ENCODE measurements at places on chromosomes 13 and 19.

DNA sequence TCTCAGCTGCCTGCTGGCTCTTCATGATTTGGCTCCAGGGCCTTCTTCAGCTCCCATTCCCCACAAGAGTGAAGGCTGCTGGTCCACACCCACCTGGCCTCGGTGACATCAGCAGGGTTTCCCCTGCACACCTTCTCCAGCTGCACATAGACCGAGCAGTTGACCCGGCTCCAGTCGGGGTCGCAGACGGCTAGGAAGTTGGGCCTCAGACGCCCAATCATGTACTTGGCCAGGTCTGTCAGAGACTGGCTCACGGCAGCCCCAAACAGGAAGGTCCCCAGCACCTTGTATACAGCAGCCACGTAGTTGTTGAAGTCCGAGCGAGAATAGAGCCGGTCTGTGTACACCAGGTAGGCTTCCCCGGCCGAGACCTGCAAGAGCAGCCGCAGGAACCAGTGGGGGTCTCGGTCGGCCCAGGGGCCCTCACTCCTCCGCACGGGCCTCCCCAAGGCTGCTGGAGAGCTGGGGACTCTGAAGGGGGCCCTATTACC, 3.8 kb downstream of the PLPP2 start:
- DNase-seq: no peak

DNA sequence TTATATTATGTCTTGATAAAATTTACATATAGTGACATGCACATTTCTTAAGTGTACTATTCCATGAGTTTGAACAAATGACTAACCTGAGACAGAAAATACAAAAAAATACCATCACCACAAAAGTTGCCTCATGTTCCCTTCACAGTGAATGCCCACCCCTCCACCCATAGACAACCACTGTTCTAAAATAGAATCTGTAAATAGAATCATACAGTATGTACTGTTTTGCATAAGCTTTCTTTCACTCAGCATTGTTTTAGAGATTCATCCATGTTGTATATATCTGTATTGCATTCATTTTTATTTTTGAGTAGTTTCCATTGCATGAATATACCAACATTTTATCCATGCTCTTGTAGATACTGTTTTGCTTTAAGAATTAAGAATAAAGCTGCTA, 23.3 kb upstream of the RBM26 start:
- no peak for DNase-seq

DNA sequence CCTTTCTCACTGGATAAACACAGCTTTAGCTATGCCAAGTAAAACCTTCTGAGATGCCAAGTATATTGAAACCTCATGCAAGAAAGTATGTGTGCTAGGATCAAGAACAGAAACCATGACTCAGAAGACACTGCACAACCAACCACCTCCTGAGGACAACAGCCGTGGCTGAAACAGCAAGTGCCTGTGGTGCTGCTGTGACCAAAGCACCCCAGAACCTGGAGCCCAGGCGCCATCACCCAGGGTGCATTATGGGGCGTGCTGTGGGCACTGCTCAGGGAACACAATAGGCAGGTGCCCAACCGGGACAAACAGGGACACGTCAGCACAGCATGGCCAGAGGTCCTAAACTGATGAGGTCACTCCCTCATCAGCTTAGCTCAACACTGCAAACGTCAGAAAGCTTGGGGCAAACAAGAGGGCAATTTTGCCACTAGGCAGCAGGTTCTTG, 101.3 kb upstream of the SLC15A1 start:
- no peak for DNase-seq

DNA sequence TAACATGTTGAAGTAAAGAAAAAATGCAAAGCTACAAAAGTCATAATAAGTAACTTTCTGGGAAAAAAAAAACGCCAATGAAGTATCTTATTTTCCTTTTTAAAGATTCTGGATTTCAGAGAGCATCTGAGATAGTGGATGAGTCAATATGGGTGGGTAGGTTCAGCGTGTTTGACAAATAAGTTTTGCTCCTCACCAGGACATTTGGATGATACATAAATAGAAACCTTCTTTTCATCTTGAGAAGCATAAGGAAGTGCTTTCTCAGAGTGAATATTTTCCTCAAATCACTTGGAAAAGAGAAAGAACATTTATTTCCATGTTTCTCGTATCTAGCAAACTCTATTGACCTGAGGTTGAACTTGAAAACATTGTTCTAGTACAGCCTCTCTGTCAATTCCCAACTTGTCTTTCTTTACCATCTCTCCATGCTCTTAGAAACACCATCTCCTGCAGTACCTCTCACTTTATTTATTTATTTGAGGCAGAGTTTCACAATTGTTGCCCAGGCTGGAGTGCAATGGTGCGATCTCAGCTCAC, 463.2 kb downstream of the KLF5 start:
- DNase-seq: no peak

- no peak for DNase-seq
These were observed 11.7 kb downstream of the UGGT2 start for GRCh38 chr13:96041326-96042110.

DNA sequence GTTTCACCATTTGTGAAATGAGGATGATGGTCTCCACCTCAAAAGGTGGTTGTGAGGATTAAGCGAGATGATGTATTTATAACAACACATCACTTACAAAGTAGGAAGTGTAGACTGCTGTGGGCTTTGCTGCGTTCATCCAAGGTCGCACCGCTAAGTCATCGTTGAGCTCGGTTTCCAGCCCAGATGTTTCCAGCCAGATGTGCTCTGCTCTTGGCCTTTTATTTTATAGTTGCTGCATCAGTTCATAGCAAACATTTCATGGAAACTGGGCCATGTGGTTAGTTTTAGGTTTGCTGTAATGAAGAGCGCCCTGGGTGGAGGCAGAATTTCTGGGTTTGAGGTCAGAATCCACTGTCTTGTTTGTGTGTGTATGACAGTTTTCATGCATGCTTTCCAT, 76.5 kb upstream of the RNF113B start:
- no peak for DNase-seq

- no peak for DNase-seq
These were observed 12.9 kb upstream of the LRRC4B start for GRCh38 chr19:50580970-50581634.

GRCh38 chr19:56476651-56477428, at the start of gene ZNF667:
Gene ZNF667, minus strand, starts transcription at chr19:56477345. Its CDS starts 14,975 bp downstream, at chr19:56462370.
- DNase-seq: peak; percentile 16

- DNase-seq: no peak
These were observed 352.4 kb downstream of the KLF5 start for GRCh38 chr13:73411067-73411809.

DNA sequence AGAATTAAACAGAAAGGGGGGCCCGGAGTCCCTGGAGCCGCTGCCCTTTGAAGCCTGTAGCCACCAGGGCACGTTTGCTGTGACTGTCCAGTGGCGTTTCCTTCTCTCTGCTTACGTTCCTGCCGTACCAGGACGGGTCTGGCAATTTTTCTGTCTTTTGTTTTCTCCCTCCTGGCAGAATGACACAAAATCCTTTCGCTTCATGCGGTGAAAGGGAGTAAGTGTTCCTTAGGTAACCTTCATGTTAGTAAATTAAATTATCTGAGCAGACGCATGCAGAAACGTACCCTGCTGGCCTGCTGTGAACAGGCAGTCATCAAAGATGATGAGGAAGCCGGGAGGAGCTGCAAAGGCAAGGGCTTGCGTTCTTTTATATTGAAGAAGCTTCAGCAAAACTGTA, 299.3 kb upstream of the ARGLU1 start:
- peak; percentile 37 for DNase-seq
